Esophagus mucosa (tissue), 1 donor: ENCODE measurements at places on chromosomes 5 and 9. TPM values are rescaled to one million over a fixed set of nuclear protein-coding genes. Genes with fewer than 3 reads are reported as not detected.

GRCh38 chr5:144583541-144584449 lies 413.1 kb downstream of the KCTD16 start:
- ATAC-seq, result no peak

DNA sequence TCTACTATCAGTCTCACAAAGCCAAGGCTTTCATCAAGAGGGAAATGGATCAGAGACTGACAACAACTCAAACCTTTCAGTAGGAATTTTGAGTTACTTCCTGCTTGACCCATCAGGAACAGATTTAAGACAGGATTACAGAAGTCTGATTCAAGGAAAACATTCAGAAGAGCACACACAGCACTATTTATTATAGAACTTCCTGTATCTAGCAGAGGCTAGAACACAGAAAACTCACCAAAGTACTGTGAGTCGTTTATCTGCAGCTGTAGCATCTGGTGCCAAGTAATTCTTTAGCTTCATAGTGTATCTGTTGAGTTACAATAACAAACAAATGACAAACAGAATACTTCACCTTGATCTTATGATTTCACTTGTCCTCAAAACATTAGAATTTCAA lies 13.8 kb downstream of the LEAP2 start:
- ATAC-seq, result peak; percentile 20

DNA sequence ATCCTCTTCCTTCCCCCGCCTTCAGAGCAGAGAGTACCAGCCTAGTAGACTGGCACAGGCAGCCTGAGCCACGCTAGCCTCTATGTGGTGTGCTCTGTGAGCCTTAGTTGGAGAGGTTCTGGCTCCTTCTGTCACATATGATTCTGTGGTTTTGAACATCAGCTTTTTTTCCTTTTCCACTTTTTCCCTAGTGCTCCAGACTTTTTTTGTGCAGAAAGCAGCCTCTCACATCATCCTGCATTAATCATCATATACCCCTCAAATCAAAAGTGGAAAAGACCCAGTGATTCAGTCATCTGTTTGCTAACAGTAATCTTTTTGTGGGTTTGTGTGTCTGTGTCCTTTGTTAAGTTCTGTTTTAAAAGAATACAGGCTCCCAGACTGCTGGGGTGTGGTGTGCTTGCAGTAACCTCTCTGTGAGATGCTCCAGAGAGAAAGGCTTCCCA lies 663.9 kb upstream of the RGMB start:
- ATAC-seq, result no peak

GRCh38 chr9:90999425-91000397 lies 198.1 kb downstream of the SYK start:
- ATAC-seq, result peak; percentile 72

- ATAC-seq, result no peak
Observed at GRCh38 chr9:72065076-72065475, 4.7 kb upstream of the C9orf57 start.

- no peak for ATAC-seq
Observed at GRCh38 chr5:133427121-133427777, 185.1 kb downstream of the FSTL4 start.

GRCh38 chr9:130333041-130333711 lies 67.6 kb downstream of the HMCN2 start:
- no peak for ATAC-seq

GRCh38 chr5:165196961-165197360 lies 1691.5 kb downstream of the MAT2B start:
- no peak for ATAC-seq

- no peak for ATAC-seq
Observed at GRCh38 chr5:137845472-137845871, 22.2 kb upstream of the MYOT start.

- ATAC-seq, result peak; percentile 6
Observed at GRCh38 chr9:129761293-129761900, 8.6 kb upstream of the PTGES start.

GRCh38 chr9:94166976-94167346 lies 82.7 kb downstream of the PTPDC1 start:
- peak; percentile 17 for ATAC-seq

DNA sequence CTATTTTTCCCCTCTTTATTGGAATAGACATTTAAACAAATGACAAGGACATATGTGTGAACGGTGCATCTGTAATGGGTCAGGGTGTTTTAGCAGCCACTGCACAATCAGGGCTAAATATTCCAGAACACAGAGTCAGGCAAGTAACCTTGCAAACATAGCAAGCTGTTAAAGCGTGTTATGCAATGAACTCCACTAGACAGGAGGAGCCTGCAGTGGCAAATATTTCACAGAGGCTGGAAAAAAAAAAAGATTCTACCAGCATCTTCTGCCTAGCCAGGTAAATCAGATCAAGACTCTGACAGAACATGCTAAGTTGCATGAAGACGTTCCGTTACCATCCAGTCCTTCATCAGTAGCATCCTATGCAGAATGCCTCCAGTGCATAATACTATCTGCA lies 171.8 kb downstream of the SEMA5A start:
- no peak for ATAC-seq

GRCh38 chr5:151006704-151007334 lies 13.6 kb upstream of the GPX3 start:
- ATAC-seq, result no peak

DNA sequence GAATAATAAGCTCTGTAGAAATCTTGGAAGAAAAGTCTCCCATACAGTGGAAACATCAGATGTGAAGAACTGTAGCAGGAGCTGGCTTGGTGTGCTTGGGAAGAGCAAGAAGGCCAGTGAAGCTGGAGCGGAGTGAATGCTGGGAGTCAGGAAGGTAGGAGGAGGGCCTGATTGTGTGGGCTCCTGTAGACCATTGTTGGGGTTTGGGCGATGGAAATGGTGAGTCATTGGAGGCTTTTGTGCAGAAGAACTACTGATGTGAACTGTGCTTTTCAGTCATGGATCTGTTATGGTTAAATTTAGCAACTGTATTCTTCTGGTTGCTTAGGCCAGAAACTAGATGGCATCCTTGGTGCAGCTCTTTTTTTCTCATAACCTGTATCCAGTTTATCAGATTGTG lies 2.3 kb downstream of the ICE1 start:
- ATAC-seq, result no peak

The ADAMTS12 gene
- 0.52 TPM for total RNA-seq

The PCDHGB5 gene
- total RNA-seq, result 5.8 TPM

The ARHGEF28 gene
- total RNA-seq, result 7.8 TPM

The TMOD1 gene
- total RNA-seq, result 0.60 TPM

The FST gene
- 2.7 TPM for total RNA-seq

The PPP3R2 gene
- not detected for total RNA-seq

The SRP19 gene
- total RNA-seq, result 29.7 TPM

The GAS1 gene
- 2.4 TPM for total RNA-seq

The CCNJL gene
- 2.6 TPM for total RNA-seq
